GM18507 (cell line): ENCODE measurements at places on chromosomes 6 and 20.
A peak's percentile ranks its signal among the peaks of the same experiment; 100 is the strongest.

- no peak for DNase-seq
These were observed 119.2 kb upstream of the LAMA2 start for GRCh38 chr6:128763599-128764300.

- peak; percentile 28 for DNase-seq
These were observed 46.2 kb upstream of the ZNF184 start for GRCh38 chr6:27518881-27519795.

DNA sequence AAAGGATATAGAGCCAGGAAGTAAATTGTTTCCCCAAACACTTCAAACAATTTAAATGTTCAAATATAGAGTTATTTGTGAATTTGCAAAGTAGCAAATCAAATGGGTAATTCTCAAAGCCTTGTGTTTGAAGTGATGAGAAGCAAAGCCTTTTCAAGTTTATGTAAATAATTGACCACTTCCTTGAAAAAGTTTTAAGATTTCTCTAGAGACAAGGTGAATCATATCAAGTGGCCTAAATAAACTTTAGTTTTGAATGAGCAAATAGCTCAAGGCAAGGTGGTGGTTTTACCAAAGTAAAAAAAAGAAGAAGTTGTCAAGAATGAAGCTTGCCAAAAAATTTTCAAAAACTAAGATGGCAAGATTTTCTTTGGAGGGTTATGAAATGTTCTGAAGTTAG lies 42.6 kb upstream of the IFNGR1 start:
- no peak for DNase-seq

DNA sequence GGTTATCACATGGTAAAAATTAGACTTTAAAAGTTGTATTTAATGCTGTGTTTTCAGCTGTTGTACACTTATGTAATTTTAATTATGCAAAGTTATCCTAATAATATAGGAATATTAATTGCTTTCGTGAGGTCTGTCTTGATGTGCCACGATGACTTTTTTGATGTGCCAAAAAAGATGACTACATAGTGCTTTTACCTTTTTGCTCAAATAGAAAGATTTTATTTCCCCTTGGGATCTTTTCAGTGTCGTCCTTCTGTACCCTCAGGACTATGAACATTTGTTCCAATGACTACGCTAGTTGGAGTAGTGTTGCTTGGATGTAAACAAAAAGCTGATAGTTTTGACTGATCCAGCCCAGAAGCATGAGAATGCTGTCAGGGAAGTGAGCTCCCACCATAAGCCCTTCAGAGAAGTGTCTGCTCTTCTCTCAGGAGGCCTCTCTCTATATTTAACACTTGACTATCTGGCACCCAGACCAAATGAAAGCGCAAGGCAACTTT lies 1.2 kb upstream of the CD164 start:
- DNase-seq, result no peak

- no peak for DNase-seq
These were observed 104.4 kb upstream of the ESR1 start for GRCh38 chr6:151702851-151703658.

- no peak for DNase-seq
These were observed 127.4 kb upstream of the HCRTR2 start for GRCh38 chr6:55046869-55047422.

- no peak for DNase-seq
These were observed 2.4 kb downstream of the CST9 start for GRCh38 chr20:23603321-23603720.

- DNase-seq, result no peak
These were observed 28.4 kb downstream of the MAP3K5 start for GRCh38 chr6:136763716-136764516.

GRCh38 chr20:50724112-50724725 lies 7.2 kb upstream of the PARD6B start:
- DNase-seq, result no peak

- no peak for DNase-seq
These were observed 170.7 kb upstream of the PMEPA1 start for GRCh38 chr20:57880571-57880892.

- no peak for DNase-seq
These were observed 26.1 kb downstream of the FARS2 start for GRCh38 chr6:5287205-5287965.

DNA sequence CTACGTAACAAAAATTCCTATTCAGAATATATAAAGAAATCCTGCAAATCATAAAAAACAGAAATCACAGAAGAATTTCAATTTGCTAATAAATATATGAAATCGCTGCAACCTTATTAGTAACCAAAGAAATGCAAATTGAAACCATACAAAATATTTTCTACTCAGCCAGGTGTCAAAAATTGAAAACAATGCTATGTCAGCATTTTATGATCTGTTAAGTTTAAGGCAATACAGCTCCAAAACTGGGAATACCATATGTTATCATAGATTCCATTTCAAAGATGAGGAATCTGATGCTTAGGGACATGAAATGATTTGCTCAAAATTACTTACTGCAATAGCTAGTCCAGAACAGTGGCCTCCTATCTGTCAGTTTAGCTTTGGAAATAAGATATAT lies 168.9 kb downstream of the ID4 start:
- DNase-seq, result no peak

DNA sequence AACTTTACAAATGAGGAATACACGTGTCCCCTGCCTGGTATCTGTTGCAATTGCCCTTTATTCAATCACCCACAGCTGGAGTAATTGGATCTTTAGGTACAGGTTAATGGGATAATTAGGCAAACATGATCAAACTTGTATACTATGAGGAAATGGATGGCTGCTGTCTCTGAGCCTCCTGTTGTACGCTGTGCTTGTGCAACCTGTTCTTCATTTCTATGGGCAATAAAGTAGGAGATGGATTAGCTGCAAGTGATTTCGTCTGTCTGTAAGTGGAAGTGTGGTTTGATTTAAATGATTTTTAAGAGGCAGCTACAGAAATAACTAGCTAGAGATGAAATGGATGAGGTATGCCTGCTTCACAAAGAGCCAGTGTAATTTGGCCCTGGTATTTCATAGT lies 474.1 kb downstream of the RNF144B start:
- no peak for DNase-seq

DNA sequence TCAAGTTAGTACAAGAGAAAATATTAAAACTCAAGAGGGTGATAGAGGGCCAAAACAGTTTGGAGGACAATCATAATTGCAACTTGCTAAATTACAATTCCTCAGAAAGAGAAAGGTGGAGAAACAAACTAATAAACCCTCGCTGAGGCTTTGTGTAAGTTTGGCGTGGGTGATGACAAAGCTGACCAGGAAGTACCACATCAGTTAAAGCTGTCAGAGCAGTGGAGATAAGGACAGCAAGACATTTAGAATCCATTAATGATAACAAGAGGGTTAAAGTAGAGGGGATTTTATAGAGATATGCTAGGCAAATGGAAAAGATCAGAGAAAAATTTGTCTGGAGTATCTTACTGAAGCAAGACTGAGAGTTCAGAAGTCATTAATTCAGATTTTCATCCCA lies 334.4 kb downstream of the TFAP2B start:
- DNase-seq, result no peak

- DNase-seq, result no peak
These were observed 24.5 kb downstream of the GZF1 start for GRCh38 chr20:23386304-23387117.

GRCh38 chr6:1574083-1574761 lies 35.5 kb upstream of the FOXC1 start:
- no peak for DNase-seq

- DNase-seq, result no peak
These were observed 65.6 kb downstream of the ABHD12 start for GRCh38 chr20:25325073-25325472.

GRCh38 chr6:44534291-44534690 lies 146.8 kb downstream of the CDC5L start:
- DNase-seq, result no peak

DNA sequence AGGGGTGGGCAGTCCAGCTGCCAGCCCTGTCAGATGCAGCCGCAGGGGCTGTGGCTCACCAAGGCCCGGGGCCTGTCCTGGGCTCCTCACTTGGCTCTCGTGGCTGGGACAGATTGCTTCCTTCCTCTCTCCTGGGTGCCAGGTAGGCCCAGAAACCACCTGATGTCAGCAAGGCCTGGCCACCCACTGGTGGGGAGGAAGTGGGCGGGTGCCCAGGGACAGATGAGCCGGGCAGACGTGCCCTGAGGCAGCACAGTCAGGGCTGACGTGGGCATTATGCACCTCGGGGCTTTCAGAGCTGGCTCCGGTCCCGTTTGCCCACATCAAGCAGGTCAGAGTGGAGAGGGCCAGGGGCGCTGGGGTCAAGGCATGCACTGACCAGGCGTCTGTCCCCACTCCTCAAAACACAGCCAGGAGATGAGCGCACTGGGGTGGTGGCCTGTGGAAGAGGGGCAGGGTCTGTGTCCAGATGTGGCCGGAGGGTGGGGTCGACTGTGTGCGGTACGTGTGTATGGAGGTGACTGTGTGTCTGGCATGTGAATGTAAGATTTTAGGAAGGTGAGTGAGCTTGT lies 133.2 kb upstream of the PTPN1 start:
- no peak for DNase-seq

DNA sequence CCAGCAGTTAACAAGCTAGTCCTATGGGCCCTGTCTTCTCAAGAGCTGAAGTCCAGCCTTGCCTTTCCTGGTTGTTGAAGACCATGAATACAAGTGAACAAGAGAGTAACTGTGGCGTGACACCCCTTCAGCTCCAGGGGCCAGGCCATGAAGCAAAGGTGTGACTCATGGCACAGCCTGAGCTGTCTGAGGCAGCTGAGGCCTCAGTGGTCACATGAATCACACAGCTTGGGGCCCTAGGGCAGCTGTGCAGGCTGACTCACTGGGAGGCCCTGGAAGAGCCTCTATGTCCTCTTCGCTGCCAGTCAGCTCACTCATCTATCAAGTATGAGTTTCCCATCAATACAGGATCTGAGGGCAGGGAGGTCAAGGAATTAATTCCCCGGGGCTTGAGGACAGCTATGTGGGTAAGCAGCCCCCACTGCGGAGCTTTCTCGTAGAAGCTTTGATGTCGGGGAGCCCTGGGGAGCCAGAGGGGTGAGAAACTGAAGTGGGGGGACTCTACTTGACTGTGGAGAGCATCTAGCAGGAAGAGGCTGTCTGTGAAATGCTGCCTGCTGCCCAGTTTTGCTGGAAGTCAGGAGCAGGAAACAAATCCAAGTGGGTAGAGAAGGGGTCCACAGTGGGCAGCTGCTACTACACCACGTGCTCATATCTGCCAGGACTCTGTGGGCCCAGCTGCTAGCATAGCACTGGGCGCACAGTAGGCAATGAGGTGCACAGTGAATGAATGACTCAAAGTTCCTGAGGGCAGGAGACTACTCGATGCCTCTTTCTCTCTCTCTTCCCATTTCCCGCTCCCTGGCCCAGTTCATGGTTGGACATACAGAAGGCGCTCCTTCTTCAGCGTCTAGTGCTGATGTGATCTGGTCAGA lies 13.7 kb upstream of the FAM83C start:
- DNase-seq, result no peak

DNA sequence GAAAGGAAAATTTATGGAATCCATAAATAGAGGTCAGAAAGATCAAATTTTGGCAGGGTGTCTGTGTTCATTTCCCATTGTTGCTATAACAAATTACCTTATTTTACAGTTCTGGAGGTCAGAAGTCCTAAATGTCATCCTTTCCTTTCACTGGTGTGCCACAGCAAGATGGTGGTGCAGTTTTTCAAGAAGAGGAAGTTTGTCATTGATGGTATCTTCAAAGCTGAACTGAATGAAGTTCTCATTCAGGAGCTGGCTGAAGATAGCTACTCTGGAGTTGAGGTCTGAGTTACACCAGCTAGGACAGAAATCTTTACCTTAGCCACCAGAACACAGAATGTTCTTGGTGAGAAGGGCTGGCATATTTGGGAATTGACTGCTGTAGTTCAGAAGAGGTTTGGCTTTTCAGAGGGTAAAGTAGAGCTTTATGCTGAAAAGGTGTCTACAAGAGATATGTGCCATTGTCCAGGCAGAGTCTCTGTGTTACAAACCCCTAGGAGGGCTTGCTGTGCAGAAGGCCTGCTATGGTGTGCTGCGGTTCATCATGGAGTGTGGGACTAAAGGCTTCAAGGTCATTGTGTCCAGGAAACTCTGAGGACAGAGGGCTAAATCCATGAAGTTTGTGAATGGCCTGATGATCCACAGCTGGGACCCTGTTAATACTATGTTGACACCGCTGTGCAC lies 7.2 kb upstream of the CCNC start:
- no peak for DNase-seq

DNA sequence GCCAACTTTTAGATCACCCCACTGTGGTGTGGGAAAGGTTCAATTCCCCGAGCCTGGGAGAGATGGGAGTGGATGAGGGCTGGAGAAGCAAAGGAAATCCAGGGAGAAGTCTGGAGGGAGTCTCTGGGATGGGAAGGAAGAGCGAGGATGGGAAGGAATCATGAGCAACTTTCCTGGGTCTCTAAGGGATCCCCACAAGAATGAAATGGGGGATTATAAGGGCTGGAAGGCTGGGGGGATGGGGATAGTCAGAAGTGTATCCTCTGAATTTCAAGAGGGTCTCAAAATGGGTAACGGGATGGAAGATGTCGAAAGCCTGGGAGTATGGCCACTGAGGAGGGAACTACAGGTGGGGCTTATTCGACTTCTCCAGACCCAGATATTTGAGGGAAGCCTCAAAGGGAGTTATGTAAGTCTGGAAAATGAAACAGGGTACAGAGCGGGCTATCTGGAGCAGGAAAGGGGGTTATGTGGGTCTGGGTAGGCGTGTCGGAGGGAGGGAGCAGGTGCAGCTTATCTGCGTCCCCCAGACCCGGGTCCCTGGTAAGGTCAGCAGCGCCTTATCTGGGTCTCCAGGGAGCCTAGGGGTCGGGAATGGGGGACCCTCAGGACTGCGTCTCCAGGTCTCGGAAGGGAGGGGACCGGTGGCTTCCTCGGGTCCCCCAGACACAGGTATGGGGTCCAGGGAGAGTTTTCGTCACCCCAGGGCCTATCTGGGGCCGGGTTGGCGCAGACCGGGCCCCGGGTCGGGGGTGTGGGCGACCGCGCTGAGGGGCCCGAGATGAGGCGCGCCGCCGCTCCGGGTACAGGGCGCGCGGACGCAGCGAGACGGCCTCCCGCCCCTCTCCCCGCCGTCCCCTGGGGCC lies 550 bp downstream of the PLAGL2 start:
- no peak for DNase-seq

- DNase-seq, result no peak
These were observed 4.1 kb upstream of the TRIM27 start for GRCh38 chr6:28927846-28928245.

GRCh38 chr6:138159246-138159645 lies 2.5 kb upstream of the ARFGEF3 start:
- DNase-seq, result no peak

- DNase-seq, result no peak
These were observed 664 bp upstream of the ACTR5 start for GRCh38 chr20:38747495-38748096.
